Endothelial cell of coronary artery (primary cell): ENCODE measurements at places on chromosomes 7 and 10. TPM values are rescaled to one million over a fixed set of nuclear protein-coding genes. Genes with fewer than 3 reads are reported as not detected.

Gene CREB5
- total RNA-seq: 1.7 and 3.5 TPM in 2 replicates

Gene ELFN1
- 0.28 and 1.2 TPM in 2 replicates for total RNA-seq

Gene PMS2
- 14.7 and 15.0 TPM in 2 replicates for total RNA-seq

Gene CACUL1
- 22.8 and 24.7 TPM in 2 replicates for total RNA-seq

Gene ACTL6B
- not detected in 2 replicates for total RNA-seq

Gene C10orf62
- not detected in 2 replicates for total RNA-seq

Gene WEE2
- 0.09 TPM in 1 of 2 replicates, not detected in the other for total RNA-seq

Gene TBXAS1
- total RNA-seq: 4.2 TPM in 2 replicates

Gene TYW1B
- total RNA-seq: 4.8 and 9.4 TPM in 2 replicates

Gene TMEM196
- total RNA-seq: not detected in 2 replicates

Gene SH2D4B
- total RNA-seq: 0.09 TPM in 2 replicates
